Astrocyte of the cerebellum (primary cell): ENCODE measurements at places on chromosomes 16 and 17.
A peak's percentile ranks its signal among the peaks of the same experiment; 100 is the strongest.

DNA sequence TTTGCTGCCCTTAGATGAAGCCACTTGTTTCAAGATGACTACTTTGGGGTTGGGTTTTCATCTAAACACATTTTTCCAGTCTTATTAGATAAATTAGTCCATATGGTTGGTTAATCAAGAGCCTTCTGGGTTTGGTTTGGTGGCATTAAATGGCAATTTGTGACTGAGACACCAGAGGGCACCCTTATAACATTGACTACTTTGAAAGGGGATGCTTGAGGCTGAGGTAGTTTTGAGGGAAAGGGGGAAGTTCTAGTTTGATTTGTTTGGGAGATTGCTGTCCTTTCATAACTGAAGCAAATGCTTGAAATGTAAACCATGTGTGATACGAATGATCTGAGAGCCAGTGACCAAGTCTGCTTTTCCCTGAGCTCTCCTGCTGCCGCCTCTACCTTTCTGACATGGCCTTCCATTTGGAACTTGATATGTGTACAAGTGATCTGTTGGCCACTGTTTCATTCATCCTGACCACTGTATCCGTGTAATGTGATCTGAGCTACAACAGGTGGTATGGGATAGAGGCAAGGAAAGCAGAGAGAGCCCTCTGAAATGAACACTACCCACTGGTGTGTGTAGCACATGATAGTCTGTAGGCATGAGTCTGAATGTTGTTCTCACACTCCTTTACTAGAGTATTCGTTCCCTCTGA lies 5.8 kb upstream of the RARA start:
- peak; percentile 65 for DNase-seq

- peak; percentile 18 for DNase-seq
Observed at GRCh38 chr16:53282975-53283946, 151.0 kb upstream of the RBL2 start.

DNA sequence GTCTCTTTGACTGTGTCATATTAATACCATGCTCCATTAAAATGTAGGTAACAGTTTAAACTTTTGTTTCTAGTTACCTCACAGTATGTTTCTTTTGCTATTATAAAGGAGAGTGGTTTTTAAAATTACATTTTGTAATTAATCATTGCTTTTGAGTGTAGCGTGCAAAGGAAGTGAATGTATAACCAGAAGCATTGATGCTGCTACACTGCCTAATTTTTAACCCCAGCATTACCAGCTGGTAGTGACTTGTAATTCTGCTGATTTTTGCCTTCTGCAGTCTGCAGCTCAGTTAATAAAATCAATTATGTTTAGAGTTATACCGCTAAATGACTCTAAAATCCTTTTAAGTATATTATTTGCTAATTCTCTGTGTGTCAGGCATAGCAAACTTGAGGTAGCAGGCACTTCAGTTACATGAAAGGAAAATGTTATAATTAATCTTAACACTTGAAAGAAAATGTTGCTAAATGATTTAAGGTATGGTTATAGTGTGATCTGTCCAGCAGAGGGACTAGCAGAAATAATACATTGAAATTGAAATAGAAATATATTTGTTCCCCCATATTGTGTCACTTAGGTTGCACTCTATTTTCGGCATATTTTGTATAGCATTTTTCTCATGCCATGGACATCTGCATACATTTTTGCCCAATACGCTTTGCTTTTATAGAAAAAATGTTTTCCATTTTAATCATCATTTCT lies 388.5 kb downstream of the CNTNAP4 start:
- DNase-seq, result no peak

DNA sequence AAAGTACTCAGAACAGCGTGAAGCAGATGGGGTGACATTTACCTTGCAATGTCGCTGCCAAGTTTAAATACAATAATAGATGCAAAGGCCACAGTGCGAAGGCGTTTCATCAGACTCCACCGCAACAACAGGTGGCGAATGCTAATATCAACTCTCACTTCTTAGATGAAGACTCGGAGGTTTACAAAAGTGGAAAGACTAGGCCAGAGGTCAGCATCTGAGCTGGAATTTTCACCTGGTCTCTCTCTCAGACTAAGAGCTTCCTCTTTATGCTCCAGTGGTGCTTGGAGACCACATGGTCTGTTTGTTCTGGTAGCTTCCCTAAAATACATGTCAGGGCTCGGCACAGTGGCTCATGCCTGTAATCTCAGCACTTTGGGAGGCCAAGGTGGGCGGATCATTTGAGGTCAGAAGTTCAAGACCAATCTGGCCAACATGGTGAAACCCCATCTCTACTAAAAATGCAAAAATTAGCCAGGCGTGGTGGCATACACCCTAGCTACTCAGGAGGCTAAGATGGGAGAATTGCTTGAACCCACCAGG lies 169.1 kb downstream of the XYLT1 start:
- DNase-seq, result no peak

DNA sequence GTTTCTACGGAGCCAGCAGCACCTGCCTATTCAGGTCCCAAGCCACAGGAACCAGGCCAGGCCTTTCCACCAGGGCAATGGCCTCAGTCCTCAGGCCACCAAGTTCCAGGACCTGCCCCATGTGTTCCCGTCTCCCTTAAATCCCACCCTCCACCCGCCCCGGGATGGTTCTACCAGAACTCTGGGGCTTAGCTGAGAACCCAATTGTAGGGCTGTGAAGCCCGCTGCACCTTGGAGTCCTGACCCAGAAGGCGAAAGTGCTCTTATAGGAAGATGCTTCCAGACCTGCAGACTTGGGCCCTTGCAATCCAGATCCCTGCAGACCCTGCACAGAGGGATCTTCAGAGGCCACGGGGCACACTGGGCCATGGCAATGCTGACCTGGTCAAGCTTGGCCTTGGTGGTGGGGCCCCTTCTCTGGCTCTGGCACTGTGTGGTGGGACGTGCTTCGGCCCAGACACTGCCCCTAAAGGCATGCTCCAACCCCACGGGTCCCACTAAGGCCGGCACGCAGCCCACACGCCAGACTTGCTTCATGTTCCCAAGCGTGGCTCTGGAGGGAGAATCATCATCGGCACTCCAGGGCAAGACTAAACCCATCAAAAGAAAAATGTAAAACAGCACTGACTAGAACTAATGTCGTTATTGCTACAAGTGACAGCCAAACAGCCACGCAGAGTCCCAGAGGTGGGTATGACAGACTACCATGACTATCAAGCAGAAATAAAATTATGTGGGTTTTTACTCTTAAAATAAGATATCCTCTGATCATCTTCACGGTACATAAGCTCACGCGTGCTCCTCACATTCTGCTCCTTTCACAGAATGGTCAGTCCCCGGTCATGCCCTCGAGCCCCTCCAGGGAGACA lies 41.3 kb upstream of the ATP2A3 start:
- no peak for DNase-seq

DNA sequence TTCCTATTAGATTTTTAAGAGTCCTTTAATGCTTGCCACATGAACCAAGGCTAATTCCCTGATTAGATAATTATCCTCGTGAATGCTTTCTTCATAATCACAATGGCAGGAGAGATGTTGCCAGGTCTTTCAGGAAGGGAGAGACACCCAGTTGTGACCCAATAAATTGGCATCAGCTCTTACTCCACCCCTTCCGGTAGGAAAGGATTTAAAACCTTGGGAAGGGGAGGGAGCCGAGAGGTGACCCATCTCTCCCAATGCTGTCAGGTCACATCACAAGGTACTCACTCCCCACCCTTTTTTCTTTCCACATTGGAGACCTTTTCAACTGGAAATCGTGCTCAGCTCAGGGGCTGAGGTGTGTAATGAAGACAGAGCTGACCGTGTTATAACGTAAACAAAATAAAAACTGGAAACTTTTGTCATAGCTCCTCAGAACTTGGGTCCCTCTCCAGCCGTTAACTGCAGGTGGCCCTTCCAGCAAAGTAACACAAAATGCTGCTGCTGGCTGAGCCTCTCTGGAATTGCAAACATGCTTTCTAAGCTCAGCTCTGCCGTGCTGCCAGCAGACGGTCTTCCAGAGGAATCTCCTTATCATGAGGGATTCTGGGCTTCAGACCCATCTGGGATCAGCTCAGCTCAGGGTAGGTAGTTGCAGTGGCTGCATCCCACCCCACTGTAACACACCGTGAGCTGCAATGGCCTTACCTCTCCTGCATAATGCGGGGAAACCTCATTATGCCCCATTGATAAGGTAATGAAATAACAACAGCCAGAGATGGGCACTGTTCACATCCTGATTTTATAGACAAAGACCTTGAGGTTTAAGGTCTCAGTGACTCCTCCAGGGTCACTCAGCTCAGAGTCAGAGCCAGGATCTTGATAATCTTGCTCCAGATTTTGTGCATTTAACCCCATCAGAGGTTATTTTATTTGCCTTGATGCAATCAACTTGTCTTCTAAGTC lies 15.6 kb downstream of the TMEM100 start:
- DNase-seq, result no peak

GRCh38 chr16:6633456-6633855 lies 699.2 kb upstream of the RBFOX1 start:
- no peak for DNase-seq

- DNase-seq, result no peak
Observed at GRCh38 chr17:2689411-2690164, 22.0 kb downstream of the CLUH start.

GRCh38 chr16:29665294-29666077 lies 2.4 kb downstream of the SPN start:
- no peak for DNase-seq

GRCh38 chr17:2093349-2093748 lies 38.4 kb downstream of the HIC1 start:
- DNase-seq, result no peak

DNA sequence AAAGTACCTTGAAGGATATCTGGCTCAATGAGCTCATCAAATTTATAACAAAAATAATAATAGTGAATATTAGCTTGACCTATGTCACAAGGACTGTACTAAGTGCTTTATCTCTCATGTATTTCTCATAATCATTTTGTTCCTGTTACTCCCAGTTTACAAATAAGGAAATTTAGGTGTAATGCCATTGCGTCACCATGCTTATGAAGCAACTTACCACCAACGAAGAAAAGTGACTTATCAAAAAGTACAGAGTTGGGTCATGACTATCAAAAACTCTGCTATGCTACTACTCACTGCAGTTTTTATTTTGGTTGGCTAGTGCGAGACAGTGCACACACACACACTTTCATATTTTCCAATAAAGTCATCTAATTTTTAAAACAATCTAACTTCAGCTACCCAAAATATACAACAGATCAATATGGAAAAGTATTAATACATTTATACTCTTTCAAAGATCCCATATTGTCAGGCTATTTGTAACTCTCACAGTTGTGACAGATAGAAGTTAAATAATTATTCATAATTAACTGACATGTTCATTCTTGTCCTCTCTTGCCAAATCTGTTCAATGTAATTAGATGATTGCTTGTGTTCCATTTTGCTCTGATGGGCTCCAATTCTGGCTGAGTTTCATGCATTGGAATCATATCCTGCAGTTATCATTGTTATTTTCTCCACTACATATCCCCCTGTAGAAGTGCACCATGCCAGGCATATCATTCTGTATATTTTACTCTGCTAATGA lies 119.4 kb downstream of the KCNJ2 start:
- DNase-seq, result no peak

GRCh38 chr16:86531191-86531545 lies 20.8 kb downstream of the FOXF1 start:
- no peak for DNase-seq

DNA sequence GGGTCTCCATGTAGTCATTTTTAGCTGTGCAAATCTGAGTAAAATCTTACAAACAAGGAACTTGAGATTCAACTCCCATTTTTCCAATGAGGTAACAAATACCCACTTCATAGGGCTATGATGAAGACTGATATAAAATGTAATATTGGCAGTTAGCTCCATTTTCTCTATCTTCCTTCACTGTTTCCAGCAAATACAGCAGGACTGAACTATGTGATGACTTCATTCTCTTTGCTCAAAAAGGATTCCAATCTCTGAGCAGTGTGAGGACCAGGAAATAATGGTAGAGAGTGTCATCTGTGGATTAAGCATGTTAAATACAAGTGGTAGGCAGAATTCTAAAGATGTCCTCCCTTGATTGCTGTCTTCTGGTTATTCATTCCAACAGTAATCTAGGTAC lies 18.3 kb downstream of the RND2 start:
- DNase-seq, result no peak

- no peak for DNase-seq
Observed at GRCh38 chr16:67165121-67166078, 855 bp downstream of the HSF4 start.

- no peak for DNase-seq
Observed at GRCh38 chr17:11244776-11245175, 3.8 kb downstream of the SHISA6 start.

- no peak for DNase-seq
Observed at GRCh38 chr17:55532670-55533069, 21.4 kb upstream of the SMIM36 start.
